ENCODE measurements at places on chromosomes 12 and 14.
A peak's percentile ranks its signal among the peaks of the same experiment; 100 is the strongest.

DNA sequence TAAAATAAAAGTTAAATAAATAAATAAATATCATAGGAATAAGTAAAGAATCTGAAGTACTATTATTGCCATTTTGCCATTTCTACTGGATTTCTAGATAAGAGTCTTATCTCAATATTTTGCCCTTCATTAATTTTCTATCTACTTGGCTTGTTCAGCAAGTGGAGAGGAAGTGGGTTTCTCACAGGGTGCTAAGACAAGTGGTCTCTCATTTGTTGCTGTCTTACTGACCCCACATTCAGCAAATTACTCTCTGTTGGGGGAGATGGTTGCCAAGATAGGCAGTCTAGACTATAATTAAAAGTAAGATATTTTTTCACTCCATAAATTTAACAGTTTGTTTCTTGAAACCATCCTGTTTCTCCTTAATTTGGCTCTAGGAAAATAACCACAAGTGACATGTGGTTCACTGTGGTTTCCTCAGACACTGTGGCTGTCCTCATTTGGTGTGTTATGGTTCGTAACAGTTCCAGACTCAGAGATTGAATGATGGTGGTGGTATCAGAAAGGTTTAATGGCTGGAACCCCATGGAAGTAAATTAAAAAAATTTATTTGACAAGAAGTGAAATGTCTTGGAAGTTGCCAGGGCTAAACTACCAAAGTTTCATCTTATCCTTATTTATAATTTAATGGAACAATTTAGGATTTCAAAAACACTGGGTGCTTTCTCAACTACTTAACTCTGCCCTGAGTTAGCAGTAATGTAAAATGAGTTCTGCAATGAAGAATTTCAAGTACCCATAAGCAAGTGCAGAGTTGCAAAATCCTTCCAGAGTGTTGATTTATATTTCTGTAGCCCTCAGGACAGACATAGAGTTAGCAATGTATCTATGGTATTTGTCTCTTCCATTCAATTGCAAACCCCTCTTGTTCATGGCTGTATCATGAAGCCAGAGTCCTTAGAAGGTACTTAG lies 214.8 kb downstream of the MSRB3 start:
- peak; percentile 23 for DNase-seq

DNA sequence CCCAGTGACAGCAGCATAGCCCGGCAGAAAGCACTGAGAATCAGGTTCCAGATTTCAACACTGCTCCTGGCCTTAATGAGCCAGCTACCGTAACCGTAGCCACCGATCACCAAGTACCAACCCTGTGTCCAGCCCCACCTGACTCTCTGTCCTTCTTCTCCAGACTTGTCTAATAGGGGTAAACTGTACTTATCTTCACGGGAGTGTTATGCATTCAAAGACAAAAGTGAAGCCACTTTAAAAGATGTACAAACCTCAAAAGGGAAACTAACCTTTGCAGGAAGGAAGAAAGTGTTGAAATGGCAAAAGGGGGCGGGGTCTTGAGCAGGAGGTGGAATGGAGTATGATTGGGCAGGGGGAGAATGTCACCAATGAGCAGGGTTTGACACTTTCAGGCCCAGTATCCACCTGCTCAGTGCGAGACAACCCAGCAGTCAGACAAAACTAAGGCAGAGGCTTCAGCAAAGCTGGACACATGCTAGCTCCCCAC lies 226.1 kb downstream of the CHST11 start:
- DNase-seq, result peak; percentile 68

- peak; percentile 63 for DNase-seq
Measured at GRCh38 chr12:14417715-14418114, 52.2 kb downstream of the ATF7IP start.

GRCh38 chr12:56590237-56590830 lies 39.8 kb downstream of the BAZ2A start:
- peak; percentile 75 for DNase-seq

- no peak for DNase-seq
Measured at GRCh38 chr12:130568501-130568900, 147.6 kb downstream of the RIMBP2 start.

- no peak for DNase-seq
Measured at GRCh38 chr12:115227137-115227615, 543.2 kb upstream of the TBX3 start.

DNA sequence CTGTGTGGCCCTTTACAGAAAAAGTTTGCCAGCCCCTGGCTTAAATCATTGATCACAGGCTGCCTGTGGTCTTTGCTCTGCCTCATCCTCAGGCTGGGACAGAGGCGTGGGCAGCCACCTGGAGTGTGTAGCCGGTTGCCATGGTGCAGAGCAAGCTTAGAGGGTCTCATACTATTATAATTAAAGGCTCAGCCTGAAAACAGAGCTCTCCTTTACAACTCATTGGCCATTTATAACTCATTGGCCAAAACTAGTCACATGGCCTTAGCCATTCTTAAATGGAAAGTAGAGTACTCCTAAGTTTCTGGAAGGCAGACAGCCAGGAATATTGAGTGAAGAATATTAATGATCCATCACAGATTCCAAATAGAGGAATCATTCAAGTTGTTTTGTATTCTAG lies 3.0 kb downstream of the HSP90B1 start:
- DNase-seq, result no peak

DNA sequence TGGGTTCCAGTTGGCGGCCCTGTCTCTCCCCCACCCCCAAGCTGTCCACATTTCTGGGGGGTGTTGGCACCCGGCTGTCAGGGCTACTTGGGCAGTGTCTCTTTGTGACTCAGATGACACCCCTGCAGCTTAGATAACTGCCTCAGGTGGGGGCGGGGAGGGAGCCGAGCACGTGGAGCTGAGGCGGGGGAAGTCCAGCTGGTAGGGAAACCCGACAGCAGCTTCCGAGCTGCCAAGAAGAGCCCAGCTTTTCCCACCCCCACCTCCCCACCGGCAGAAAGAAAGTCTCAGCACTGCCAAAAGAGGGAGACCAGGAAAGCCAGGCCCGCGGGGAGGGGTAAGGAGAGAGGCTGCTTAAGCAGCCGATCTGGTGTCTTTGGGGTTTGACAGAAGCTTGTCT lies 1.4 kb downstream of the LRTM2 start:
- DNase-seq, result peak; percentile 58

GRCh38 chr14:75910048-75910447 lies 71.7 kb downstream of the TGFB3 start:
- DNase-seq, result no peak

- DNase-seq, result peak; percentile 67
Measured at GRCh38 chr14:55416866-55417265, 5.2 kb upstream of the ATG14 start.

GRCh38 chr14:72763892-72764291 lies 130.0 kb downstream of the DPF3 start:
- DNase-seq, result no peak

GRCh38 chr12:123231931-123232330 lies 1.0 kb downstream of the MPHOSPH9 start:
- no peak for DNase-seq

DNA sequence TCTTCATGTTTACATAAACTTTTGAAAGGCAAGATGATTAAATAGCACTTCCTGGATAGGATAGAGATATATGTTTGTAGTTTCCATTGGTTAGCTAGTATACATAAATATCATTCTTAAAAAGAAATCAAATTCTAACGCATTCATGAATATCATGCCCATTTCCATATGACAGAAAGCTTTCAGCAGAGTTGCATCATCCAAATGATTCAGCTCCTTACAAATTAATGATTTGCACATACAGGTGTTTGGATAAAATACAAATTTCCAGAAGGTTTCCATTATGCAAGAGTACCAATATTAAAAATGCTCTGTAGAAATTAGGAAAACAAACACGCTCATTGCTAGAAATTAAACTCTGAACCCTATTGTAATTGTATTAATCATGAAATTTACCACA lies 264.4 kb downstream of the FOXG1 start:
- no peak for DNase-seq

Measured in hematopoietic multipotent progenitor cell treated with erythropoietin and hydrocortisone succinate and interleukin-3 and kit ligand, for 6 days (in vitro differentiated cells).